ENCODE measurements at places on chromosomes 11 and 22.

DNA sequence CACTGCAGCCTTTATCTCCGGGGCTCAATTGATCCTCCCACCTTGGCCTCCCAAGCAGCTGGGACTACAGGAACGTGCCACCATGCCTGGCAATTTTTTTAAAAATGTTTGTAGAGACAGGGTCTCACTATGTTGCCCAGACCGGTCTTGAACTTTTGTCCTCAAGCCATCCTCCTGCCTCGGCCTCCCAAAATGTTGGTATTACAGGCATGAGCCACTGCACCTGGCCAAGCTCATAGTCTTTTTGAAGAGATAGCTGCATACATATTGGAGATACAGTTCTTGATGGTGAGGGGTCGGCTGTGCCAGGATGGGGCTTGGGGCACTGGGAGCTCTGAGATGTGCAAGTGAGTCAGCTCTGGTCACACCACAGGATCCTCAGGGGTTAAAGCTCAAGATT is 53.2 kb downstream of the CHRDL2 start:
- DNase-seq, result no peak

DNA sequence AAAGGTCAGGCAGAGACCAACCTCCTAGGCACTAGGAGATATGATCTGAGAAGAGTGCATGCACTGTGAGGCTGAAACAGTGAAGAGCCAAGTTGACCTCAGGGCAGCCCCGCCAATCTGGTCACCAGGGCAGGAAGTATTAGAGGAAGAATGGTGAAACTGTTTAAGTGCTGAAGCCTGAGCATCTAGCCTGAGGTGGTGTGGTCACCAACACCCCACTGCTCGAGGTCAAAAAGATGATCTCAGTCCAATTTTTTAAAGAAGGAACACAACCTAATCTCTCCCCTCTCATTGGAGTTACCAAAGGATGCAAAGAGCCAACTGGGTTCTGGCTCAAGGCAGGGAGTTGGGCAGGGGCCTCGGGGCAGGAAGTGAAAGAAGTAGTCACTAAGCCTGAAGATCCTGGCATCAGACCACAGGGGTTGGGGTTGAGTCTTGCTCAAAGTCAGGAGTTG is 4.0 kb downstream of the APBB1 start:
- peak; percentile 59 for DNase-seq

DNA sequence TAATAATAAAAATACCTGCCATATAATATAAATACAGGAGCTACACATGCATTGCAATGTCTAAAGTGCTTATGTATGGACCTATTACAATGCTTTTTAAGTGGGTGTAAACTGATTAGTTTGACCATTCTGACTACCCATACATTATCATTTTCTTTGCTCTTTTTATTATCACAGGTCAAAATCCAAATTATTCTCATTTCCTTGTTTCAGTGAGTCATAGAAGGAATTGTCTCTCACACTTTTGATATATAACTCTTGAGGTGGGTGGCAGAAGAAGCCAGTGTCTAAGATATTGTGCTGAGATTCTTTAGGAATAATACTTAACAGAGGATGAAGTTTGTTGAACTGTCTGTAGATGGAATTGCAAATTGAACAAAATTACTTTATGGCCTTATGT is 35.6 kb downstream of the GAS2 start:
- DNase-seq, result no peak

- no peak for DNase-seq
These were observed 887.0 kb downstream of the KCNA4 start for GRCh38 chr11:29129844-29130243.

DNA sequence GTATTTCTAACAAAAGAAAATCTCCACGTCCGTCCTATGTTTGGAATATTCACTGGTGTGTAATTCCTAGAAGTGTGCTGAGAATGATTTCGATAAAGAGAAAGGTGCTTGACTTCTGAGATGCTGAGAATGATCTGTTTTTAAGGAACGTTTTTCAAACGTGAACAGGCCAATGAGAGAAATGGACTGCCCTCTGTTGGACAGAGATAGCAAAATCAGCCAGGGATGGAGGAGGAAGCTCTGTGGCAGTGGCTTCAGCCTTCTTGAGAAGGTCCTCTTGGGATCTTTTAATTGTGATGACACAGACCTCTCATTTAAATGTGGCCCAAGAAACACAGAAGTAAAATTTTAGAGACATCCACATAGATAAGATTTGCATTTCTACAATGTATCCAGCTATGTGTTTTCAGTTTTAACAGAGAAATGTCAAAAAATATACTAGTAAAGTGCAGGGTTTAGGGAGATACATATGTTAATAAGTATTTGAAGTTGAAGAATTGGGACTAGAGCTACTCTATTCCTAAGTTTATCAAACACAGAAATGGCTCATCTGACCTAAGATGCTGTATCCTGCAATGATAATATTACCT is 84.0 kb upstream of the RCN1 start:
- no peak for DNase-seq

- no peak for DNase-seq
These were observed 36.7 kb downstream of the CCDC90B start for GRCh38 chr11:83249445-83249844.

DNA sequence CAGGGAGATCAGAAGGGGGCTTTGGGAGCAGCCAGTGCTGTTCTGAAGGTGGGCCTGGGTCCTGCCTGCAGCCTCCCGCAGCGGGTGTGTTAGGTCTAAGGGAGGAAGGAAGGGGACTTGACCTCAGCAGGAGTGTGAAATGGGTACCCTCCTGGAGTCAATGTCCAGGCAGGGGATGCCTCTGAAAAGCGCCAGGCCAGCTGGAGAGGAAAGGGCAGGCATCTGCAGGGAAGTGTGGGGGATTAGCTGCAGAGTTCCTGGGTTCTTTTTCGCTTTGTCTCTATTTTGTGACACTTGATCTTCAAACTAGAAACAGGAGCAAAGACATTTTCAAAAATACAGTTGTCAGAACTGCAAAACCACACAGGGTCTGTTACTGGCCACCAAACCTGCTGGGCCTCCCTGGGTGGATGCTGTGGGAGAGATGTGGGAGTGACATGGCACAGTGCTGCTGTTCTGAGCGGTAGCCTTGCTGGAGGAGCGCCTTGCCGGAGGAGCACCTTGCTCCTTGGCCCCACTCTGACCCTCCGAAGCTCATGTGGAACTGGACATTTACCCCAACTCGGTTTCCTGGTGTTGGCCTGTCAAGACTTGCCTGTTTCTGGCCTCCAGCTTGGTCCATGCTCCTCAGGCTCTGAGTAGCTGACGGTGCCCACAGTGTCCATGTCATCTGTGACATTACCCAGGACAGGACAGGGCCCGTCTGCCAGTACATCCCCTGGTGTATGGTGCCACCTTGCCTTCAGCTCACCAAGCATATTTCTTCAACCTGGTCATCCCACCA is 25.9 kb downstream of the MED15 start:
- DNase-seq, result no peak

DNA sequence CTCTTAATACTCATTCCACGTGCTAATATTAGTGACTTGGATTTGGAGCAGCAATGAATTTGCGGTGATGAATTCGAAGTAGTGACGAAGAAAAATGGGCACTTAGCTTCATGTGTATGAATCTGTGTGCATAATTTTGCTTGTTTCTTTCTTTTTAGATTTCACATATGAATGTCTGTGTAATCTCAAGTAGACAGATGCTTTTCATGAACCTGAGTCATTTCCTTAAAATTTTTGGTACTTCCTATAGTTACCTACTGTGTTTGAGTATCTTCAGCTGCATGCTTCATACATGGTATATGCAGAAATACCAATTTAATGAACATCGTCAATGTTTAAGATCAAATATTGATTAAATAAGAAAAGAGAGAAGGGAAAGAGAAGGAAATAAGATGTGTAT is 540.2 kb downstream of the RAB38 start:
- no peak for DNase-seq

DNA sequence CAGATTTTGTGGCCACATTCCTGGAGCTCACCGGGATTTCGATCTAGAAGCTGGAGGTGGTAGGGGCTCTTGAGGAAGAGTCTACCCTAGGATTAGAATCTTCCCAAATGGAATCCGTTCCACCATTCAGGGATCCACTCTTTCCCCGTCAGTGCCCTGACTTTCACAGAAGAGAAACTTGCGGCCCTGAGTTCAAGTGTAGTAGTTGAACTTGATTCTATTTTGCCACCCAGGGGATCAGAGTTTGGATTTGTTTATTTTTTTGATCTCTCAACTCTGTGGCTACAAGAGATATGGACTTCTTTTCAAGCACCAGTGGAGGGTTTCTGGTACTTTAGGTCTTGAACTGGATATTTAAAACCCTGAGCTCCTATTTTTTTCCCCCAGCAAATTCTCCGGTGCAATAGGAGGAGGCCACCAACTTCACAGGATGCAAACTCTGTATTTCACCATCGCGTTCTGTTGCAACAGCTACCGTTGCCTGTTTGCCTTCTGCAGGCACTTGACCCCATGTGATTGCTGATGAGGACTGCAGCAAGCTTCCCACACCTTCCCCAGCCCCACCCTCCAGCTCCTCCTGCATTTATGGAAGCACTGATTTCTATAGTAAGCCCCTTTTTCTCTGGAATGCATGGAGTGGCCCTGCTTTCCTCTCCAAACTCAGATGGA is 14.8 kb upstream of the MRGPRF start:
- no peak for DNase-seq

DNA sequence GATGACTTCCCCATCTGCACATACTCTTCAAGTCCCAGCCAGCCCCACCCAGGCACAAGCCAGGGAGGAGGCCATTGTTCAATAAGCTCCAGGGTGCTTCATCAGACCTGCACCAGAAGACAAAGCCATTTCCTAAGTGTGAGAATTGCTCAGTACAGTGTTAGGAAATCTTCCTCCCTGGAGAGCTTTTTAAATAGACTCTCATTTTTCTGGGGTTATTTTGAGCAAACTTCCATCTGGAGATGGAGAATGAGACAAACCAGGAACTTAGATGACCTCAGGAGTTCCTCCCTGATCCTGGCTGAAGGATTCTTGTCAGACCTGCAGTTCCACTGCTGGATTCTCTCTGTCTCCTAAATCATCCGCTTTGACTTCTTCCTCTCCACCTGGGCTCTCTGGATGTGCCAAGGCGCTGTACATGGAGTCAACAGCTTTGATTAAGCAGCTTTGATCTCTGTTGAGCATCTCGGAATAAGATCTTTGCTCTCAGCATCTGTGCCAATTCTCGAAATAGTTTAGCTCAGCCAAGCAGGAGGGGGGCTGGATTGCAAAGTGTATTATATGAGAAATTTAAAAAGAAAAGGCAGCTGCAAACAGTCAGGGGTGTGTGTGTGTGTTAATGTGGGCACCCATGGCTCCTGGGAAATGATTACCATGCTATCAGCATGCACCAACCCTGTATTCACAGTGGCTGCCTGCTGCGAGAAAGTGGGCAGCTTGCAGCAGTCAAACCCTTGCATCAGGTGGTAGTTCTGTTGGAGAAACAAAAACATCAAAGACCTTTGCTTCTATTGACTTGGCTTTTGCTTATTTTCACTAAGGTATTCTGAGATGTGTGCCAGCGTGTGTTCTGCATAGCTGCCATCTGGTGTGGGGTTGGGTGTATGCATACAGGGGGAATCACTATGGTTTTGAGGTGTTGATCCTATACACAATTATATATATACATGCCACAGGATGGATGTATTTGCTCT is 70.2 kb upstream of the NAV2 start:
- DNase-seq, result no peak

DNA sequence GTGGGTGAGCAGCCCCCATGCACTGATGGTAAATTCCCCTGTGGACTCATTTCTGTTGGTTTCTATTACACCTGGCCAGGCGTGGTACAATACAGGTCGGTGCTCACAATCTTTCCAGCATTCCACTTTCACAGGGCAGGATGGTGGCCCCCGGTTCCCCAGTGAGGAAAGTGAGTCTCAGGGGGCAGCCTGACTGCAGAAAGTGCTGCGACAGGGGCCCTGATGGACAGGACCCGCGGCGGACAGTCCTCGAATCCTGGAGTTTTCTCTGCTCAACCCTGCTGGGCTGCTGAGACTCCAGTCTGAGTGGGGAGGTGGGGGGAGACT is 3.1 kb upstream of the PGGHG start:
- DNase-seq, result peak; percentile 15

DNA sequence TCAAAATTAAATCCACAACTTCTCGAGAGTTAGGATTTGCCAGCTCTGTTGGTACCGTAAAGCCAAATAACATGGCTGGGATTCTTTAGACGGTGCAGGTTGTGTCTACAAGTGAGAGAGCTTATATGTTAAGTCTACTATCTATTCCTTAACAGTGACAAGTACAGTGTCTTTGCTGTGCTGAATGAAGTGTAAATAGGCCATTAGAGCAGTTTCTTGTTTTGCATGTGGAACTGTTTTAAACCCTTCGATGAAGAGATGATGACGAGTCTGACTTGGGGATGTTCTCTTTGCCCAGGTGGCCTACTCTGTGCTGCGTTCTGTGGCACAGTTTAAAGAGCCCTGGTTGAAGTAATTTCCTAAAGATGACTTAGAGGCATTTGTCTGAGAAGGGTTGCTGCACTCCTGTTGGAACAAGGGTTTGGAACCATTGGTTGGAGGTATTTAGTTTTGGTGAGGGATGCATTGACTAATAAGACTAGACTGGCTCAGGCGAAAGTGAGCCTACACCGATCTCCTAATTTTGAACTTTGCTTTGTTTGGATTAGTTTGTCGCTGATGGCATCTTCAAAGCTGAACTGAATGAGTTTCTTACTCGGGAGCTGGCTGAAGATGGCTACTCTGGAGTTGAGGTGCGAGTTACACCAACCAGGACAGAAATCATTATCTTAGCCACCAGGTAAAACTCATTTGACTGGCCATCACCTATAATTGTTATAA is 988 bp downstream of the RPS3 start:
- peak; percentile 48 for DNase-seq

DNA sequence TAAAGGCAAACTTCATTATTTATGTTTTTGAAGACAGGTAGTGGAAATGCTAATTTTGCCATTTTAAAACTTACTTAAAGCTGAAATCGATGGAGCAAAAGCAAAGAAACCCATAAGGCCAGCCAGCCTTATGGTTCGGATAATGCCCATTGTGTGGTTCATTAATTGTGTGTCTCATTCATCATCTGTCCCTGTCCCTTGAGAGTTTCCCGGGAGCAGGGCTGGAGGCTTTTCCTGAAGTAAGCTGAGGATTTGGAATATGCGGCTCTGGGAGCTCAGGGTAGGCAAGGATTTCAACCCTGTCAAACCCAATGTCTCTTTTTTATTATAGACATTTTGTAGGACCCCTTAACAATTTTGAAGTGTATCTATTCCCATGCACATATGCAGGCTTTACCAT is 790.0 kb upstream of the KIRREL3 start:
- DNase-seq, result no peak

GRCh38 chr22:45999379-45999971 is 22.5 kb upstream of the WNT7B start:
- DNase-seq, result no peak

GRCh38 chr11:127018683-127019279 is 18.2 kb upstream of the KIRREL3 start:
- no peak for DNase-seq

DNA sequence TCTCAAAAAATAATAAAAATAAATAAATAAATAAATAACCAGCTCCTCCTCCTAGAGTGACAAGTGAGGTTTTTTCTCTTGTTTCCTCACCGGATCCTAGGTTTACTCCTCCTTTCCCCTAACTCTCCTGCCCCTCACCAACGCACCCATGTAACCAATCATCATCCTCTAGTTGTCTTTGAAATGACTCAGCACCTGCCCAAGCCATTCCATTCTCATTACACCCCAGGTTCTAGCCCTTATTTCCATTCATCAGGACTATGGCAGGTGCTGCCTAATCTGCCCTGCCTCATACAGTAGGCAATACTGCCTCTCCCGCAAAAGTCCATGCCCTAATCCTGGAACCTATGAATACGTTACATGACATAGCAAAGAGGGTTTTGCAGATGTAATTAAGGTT is 60.4 kb downstream of the BUD13 start:
- DNase-seq, result no peak

Measured in activated T-cell treated with anti-CD3 and anti-CD28 coated beads, Interleukin-2, amount 50 U/mL, for 48 hours (primary cell).